ENCODE measurements at places on chromosomes 11 and 22.

GRCh38 chr22:19125011-19125410 lies 2.8 kb upstream of the DGCR2 start:
- DNase-seq = no peak

DNA sequence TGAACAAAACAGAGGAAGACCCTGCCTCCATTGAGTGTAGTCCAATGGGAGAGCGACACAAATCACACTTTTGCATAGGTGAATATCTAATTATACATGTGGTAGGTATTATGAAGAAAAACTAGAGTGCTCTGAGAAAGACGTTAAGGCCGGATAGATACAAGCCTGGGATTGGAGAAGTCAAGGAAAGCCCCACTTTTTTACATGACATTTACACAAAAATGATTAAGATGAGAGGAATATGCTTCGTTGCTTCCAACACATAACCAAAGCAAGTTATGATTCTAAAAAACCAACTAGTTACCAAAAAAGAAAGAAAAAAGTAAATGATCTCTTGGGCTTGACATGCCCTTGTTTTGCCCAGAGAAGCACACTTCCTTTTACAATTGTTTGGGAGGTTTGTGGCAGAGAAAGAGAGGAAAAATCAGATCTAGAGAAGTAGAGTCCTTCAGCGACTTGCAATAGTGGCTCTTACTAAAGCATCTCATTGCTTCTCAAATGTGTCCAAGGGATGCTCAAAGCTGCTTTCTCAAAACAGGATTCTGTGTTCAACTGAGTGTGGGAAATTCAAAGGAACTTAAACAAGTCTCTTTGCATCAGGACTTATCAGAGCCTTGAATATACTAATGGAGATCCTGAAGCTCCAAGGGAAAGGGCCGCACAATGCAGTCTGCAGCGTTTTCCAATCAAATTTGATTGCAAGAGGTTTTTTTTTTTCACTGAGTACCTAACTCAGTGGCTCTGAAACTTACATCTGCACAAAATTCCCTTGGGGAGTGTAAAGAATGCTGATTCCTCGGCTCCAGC lies 38.8 kb downstream of the FLI1 start:
- DNase-seq = no peak

GRCh38 chr11:71112990-71113389 lies 139.4 kb downstream of the SHANK2 start:
- no peak for DNase-seq

DNA sequence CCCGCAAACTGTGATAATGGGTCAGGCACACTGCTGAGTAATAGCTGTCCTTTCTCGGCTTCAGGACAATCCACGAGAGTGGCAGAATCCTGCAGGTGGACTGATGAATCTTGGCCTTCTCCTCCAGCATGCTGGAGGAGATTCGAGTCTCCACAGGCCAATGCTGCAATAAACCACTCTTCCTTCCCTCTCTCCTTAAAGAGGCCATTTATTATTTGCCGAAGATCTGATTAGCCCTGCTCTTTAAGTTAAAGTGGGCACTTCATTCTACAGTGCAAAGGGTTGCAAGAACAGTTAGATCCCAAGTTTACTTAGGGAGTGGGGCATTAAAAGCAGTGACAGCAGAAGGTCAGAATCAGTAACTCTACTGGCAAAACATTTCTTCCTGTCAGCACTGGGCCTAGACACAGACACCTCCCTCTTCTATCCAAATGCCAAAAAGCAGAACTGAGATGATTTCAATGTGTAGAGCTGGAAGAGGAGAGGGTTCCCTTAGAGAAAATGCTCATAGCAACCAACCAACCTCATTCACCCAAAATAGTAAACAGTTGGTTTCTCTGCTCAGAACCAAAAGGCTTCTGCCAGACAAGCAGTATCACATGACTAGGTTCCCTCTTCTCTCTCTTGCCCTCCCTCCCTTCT lies 121.7 kb downstream of the SGSM3 start:
- DNase-seq = no peak

GRCh38 chr11:102564110-102564509 lies 33.6 kb upstream of the MMP7 start:
- DNase-seq = no peak

DNA sequence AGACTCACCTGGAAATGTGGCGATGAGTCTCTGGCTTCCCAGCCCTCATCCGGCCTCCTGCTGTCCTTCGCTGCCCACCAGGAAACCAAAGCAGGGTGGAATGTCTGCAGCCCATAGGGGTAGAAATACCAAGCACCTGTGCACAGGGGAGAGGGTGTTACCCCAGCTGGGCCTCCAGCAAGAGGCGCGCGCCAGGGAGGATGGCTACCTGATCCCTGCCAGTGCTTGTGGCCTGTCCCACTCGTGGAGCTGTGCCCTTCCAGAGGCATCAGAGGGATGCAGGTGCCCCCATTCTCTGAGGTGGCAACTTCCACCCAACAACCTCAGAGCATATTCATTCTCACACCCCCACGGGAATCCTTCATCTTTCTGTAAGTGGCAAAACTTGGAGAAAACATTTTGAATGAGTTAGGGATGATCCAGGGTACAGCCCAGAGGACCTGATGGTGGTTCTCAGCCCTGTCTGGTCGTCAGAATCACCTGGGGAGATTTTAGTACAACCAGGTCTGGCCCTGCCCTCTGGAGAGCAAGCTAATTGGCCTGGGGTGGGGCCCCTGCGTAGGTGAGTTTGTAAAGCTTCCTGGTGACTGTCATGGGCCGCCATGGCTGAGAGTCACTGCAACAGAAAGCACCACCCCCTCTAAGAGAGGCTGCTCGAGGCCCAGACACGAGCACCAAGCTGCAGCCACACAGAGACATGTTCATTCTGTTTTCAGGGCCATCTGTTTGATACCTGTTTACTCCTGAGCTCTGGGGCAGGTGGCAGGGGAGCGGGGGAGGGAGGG lies 9.9 kb downstream of the SUN2 start:
- no peak for DNase-seq

- DNase-seq = no peak
Observed at GRCh38 chr11:73380331-73380730, 4.1 kb downstream of the RELT start.

- no peak for DNase-seq
Observed at GRCh38 chr22:26435327-26436093, 6.5 kb downstream of the ASPHD2 start.

DNA sequence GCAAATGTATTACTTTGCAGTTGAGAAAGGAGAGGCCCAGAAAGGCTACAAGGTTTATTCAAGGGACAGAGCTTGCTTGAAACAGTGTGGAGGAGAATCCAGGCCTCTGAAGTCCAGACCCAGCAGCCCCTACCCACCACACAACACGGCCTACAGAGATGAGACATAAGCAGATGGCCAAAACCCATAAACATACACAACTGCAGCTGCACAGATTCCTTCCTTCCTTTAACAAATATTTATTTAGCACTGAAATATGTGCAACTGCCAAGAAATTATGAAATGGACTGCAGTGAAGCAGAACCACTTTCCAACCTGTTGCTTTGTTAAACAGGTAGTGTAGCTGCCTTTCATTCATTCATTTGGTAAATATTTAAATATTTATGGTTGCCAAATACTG lies 122.3 kb downstream of the SPATA19 start:
- no peak for DNase-seq

- DNase-seq = no peak
Observed at GRCh38 chr22:39656495-39657490, 86.2 kb downstream of the CACNA1I start.

DNA sequence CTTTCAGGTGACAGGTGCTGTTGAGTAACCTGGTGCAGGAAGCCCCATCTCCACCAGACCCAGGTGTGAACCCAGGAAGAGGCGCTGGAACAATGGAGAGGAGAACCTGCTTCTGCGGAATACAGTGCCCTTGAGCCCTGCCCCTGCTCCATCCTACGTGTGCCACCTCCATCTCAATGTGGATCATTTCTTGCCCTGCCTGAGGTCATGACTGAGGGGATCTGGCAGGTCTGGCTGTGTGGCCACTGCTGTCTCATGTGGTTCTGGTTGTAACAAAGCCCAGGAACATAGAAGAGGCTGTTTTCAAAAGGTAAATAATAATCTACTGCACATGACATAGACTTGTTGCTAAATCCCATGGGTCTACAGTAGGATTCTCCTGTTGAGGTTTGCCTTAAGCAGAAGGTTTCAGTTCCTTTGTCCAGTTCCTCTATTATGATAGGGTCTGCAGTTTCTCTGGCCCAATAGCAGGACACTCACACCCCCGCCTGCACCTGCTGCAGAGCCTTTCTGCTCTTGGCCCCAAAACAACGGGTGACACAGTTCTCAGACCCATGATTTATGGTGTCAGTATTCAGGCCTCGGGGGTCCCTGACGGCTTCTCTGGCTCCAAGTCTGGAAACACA lies 113.5 kb upstream of the IGLL5 start:
- DNase-seq = no peak

GRCh38 chr11:93249459-93250220 lies 51.8 kb upstream of the SLC36A4 start:
- no peak for DNase-seq

GRCh38 chr11:129234978-129235377 lies 42.9 kb upstream of the ARHGAP32 start:
- no peak for DNase-seq

GRCh38 chr11:111879637-111879960 lies 258 bp downstream of the CFAP68 start:
- no peak for DNase-seq

DNA sequence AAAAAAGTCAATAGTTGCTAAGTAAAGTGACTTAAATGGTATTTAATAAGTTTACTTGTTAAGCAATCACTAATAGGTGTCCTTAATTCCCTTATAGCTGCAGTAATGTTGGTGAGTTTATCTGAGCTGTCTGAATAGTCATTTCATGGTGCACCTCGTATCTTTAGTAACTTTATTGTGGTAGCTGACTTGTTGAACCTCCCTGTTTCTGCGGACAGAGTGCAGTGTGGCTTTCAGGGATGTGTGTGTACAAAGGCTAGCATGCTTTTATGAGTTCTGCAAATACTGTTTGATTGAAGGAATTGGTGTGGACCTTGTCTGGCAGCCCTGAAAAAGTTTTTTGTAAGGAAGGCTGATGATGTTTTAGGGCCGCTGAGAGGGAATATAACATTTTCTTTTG lies 2.6 kb downstream of the ZNRF3 start:
- no peak for DNase-seq

GRCh38 chr11:12118949-12119348 lies 8.6 kb downstream of the MICAL2 start:
- DNase-seq = no peak

GRCh38 chr11:115421992-115422689 lies 82.1 kb downstream of the CADM1 start:
- DNase-seq = no peak

- DNase-seq = no peak
Observed at GRCh38 chr11:86663761-86664160, 8.7 kb downstream of the ME3 start.

GRCh38 chr11:115990004-115990447 lies 485.8 kb upstream of the CADM1 start:
- DNase-seq = no peak

- no peak for DNase-seq
Observed at GRCh38 chr22:21571679-21572078, 4.2 kb downstream of the UBE2L3 start.

GRCh38 chr11:118106789-118107335 lies 20.1 kb upstream of the SMIM35 start:
- DNase-seq = no peak

DNA sequence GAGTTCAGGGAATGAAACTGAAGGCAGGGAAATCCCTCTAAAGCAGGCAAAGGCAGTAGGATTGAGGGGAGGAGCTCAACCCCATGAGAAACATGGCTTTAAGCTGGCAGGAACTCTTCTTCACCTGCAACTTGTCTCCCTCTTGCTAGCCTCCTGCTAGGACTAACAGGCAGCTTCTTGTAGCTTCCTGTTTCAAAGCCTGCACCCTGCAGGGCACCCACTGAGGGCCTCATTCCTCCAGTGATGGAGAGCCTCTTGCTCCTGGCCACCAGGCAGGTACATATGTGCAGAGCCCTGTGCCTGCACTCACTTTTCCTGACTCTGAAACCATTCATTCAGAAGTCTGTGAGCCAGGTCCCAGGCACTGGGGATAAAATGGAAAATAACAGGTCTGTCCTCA lies 137.0 kb downstream of the SERGEF start:
- DNase-seq = no peak

GRCh38 chr11:3148990-3149851 lies 15.9 kb downstream of the OSBPL5 start:
- DNase-seq = no peak

- DNase-seq = no peak
Observed at GRCh38 chr11:63765688-63766241, 2.8 kb downstream of the ZFTA start.

DNA sequence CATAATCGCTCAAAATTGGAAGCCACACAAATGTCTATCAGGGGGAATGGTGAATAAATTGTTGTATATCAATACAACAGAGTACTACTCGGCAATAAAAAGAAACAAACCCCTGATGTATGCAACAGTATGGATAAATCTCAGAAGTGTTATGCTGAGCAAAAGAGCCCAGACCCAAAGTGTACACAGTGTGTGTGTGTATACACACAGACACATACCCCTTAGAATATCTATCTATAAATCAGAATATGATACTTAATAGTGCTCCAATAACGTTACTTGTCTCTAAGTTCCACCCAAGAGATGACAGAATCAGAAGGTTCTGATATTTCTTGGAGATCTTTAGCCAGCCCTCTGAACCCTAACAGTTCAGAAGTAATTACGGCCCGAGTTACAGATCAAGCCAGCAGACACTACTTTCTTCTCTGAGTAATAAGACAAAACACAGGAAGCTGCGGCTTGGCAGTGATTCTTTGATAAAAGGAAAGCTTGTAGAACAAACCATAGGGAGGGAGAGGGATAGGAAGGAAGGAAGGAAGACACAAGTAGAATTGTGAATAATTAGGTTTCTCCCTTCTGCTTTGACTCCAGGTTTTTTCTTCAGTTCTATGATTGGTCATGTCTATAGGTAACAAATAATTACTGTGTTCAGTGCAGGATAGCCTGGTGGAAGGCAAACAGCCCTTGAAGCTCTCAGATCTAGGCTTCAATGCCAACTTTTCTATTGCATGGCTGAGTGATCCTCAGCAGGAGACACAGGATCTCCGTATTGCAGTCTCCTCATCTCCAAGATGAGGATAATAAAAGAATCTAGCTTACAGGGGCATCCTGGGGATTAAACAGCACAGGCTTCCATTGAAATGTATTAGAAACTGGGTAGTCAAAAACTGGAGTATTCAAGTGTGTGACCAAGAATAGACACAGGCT lies 75.6 kb upstream of the TEAD1 start:
- DNase-seq = no peak

- DNase-seq = no peak
Observed at GRCh38 chr11:69595805-69596665, 44.9 kb upstream of the CCND1 start.

DNA sequence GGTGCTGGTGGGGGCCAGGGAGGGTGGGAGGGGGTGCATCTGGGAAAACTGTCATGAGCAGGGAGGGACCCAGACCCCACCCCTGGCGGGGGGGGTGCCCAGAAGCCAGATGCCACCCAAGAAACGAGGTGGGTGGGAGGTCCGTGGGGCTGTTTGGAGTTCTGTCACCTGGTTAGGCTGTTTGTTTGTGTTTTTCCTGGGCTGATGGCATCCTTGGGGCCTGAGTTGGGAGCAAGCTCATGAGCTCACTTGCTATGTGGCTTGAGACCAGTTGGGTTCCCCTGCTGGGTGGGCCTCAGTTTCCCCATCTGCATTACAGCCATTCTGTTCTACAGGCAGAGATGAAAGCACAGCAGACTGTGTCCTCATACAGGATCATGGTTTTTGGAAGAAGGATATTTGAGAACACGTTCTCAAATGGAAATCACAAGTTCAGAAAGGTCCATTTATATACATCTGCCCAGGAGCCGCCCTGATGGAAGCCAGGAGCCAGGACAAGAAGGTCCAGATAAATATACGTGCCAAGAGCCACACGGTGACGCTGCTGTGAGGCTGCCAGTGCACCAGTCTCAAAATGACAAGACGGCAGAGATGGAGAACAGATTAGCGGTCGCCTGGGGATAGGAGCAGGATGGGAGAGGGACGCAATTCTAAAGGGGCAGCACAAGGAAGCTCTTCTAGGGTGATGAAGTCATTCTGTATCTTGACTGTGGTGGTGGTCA lies 312.9 kb downstream of the MN1 start:
- DNase-seq = no peak

Data from stimulated activated CD4-positive, alpha-beta T cell treated with anti-CD3 and anti-CD28 coated beads, Interleukin-2, amount 100 ng/mL, for 48 hours (primary cell).